ENCODE measurements at places on chromosomes 11 and 22. TPM values are rescaled to one million over a fixed set of nuclear protein-coding genes. Genes with fewer than 3 reads are reported as not detected.

GRCh38 chr11:19878520-19878919, 165.9 kb downstream of the NAV2 start:
- H3K36me3 ChIP-seq: peaks cover 12% of the 10 kb centered on the region
- no peak overlapping the region for H3K27ac ChIP-seq
- DNase-seq: no peak

DNA sequence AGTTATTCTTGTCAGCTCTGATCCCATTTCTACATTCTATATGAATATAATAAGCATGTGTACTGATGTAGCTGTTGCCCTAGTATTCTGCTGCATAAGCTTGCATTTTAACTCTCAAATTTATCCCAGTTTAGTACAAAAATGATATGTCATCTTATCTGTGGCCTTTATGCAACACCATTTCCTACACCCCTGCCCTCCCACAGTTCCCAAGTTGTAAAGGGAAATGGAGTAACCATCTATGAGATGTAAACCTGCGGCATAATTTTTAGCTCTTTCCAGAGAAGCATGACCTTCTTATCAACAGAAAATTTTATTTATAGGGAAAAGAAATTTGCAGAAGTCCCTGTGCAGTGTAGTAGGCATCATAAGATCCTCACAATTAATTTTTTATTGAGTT, 18.9 kb upstream of the CARD18 start:
- H3K27ac ChIP-seq: no peak overlapping the region
- no peaks in the 10 kb centered on the region for H3K36me3 ChIP-seq
- H3K4me3 ChIP-seq: no peak overlapping the region
- no peak for DNase-seq
- no peaks in the 10 kb centered on the region for H3K4me1 ChIP-seq

DNA sequence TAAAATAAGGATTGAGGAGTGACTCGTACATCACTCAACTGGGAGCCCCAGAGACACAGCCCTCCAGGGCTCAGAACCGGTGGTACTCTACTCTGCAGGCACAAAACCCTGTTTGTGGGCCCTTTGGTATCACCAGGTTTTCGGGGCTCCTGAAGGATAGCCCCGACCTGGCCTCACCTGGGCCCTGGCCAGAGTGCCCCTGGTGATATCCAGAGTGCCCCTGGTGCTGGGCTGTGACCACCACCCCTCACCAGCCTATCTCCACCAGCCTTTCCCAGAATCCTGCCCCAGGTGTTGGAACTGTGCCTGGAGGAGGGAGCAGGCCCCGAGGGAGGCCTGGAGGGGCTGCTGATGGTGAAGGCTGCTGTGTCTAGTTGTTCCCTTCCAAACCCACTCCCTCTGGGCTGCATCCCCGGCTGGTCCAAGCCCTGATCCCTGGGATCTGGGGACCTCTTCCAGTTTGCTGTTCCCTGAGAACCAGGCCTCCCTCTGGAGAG, 2.2 kb upstream of the GGT5 start:
- no peak overlapping the region for H3K4me3 ChIP-seq
- DNase-seq: peak; percentile 7
- peak overlapping the region; percentile 93 for H3K27ac ChIP-seq
- H3K4me1 ChIP-seq: peaks cover 39% of the 10 kb centered on the region

- no peak overlapping the region for H3K27ac ChIP-seq
- no peak overlapping the region for H3K4me3 ChIP-seq
- no peak for DNase-seq
Measured at GRCh38 chr11:116870054-116870453, 32.6 kb upstream of the APOA1 start.

- no peak overlapping the region for H3K27ac ChIP-seq
- H3K36me3 ChIP-seq: no peaks in the 10 kb centered on the region
- H3K4me1 ChIP-seq: no peaks in the 10 kb centered on the region
- no peaks in the 10 kb centered on the region for H3K27me3 ChIP-seq
- no peak overlapping the region for H3K4me3 ChIP-seq
- no peak for DNase-seq
Measured at GRCh38 chr11:99311870-99312269, 291.1 kb downstream of the CNTN5 start.

Gene RAB3IL1
- 0.72 TPM for total RNA-seq

Gene ELFN2
- total RNA-seq: 0.83 TPM

Gene DDT
- total RNA-seq: 58.9 TPM

Gene LUZP2
- total RNA-seq: 2.0 TPM

Gene PIH1D2
- 2.2 TPM for total RNA-seq
